ENCODE measurements at places on chromosomes 4 and X. TPM values are rescaled to one million over a fixed set of nuclear protein-coding genes. Genes with fewer than 3 reads are reported as not detected.

DNA sequence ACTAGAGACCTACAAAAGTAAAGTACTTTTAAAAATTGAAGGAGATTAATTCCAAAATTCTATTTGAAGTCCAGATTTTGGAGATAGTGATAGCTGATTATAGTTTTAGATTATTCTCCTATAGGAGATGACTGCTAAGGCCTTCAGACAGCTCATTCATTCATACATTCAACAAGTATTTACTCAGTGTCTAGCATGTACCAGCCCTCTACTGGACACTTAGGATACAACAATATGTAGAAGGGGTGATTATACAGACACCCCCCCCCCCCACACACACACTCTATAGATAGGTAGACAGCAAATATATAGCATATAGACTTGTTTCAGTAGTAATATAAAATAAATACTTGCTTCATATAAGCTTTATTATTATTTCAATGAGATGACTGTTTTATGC, 60.4 kb upstream of the TAF9B start:
- DNase-seq, result no peak

- no peak for DNase-seq
These were observed 19.4 kb downstream of the NKX6-1 start for GRCh38 chr4:84479663-84480062.

The NSG1 gene
- total RNA-seq, result not detected

- DNase-seq, result no peak
These were observed 97.4 kb downstream of the LCORL start for GRCh38 chr4:17924189-17924588.

DNA sequence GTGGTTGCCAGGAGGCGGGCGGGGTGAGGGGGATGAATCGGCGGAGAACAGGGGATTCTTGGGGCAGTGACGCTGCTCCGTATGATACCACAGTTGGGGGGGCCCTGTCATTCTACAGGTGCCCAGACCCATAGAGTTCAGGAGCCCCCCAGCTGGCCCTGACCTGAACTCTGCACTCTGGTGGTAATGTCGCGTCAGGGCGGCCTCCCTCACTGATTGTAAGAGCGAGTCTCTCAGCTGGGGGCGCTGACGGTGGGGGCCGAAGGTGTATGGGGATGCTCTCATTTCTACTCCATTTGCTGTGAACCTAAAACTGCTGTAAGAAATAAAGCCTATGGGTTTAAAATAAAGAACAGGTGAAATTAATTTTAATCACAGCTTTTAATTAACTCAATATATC, 91.8 kb upstream of the PSAPL1 start:
- no peak for DNase-seq

DNA sequence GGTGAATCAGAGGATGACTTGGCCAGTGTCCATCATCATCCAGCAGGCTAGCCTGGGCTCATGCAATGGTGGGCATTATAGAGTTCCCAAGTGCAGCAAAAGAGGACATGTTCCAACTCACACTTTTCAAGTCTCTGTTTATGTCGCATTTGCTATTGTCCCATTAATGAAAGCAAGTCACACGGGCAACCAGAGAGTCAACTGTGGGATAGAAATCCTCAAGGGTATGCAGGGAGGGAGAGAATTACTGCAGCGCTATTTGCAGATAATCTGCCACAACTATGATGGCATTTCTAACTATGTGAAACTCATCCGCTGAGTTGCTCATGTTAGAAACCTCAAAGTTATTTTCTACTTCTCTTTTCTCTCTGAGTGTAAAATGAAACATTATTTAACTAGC, 78.5 kb upstream of the TAB3 start:
- DNase-seq, result no peak

- no peak for DNase-seq
These were observed 730 bp downstream of the MANBA start for GRCh38 chr4:102759831-102760644.

DNA sequence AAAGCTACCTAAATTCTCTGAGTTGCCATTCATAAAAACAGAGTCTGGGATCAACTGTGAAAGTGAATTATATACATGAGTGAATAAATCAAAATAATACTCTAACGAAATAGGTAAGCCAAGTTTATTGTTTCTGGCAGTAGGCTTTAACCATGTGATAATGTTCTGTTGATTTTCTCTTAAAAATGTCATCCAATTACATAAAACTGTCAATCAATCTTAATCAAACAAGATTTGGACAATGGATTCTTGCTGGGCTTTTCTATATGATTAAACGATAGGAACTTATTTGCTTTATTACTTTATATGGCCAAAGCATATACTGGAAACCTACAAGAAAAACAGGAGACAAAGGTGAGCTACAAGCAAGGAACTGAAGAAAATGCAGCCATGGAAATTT, 148.8 kb downstream of the INPP4B start:
- DNase-seq, result no peak

The SHROOM3 gene
- total RNA-seq, result 1.7 TPM
